Thymus (tissue), 14 donors: ENCODE measurements at places on chromosomes 2 and 18.

DNA sequence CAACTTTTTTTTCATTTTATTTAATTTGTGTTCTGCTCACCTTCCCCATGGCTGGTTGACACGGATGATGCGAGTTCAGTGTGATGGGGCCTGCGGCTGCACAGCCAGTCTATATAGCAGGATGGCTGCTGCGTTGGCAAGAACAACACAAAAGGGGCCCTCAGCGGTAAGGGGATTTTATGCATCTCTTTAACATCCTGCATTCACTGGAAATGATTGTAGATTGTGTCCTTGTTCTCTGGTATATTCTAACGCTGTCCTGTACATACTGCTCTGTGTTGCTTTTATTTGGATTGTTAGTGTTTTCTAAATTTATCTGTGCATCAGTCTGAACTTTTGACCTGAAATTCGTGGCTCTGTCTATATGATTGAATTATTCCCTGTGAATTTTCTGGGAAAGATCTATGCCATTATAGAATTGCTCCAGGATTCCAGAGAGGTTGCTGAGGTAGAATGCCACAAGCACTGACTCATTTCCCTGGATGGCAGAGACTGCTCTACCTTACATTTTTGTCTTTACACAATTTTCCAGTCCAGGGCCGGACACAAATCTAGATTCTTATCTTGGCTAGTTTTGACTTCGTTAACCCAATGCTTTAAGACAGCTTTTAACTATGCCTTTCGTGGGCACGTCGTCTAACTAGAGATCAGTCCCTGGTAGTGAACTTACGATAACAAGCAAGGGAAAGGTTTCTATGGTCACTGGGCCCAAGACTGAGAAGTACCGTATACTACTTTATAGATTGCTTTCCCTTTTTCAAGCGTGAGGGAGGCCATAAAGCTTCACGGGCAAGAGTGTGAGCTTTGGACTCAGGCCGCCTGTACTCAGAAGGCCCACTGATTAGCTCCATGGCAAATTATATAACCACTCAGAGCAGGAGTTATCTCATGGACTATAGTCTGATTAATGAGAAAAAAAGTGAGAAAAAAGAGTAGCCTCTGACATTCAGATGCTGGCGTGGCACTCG lies at the start of gene CRYGC:
TSS of gene CRYGC (minus strand) at position 85 of the 968 bp plus-strand sequence. CDS start at position 49, 36 bp downstream.
- peaks cover 5% of the 10 kb centered on the region for H3K4me1 ChIP-seq
- peaks cover 4% of the 10 kb centered on the region for H3K27me3 ChIP-seq
- no peak within 1 kb of the TSS for H3K27ac ChIP-seq
- no peaks in the 10 kb centered on the region for H3K36me3 ChIP-seq
- DNase-seq = no peak

- H3K27me3 ChIP-seq = no peaks in the 10 kb centered on the region
- no peak overlapping the region for H3K4me3 ChIP-seq
- no peak overlapping the region for H3K27ac ChIP-seq
- no peak for DNase-seq
Observed at GRCh38 chr18:25853691-25854433, 236.6 kb downstream of the SS18 start.

DNA sequence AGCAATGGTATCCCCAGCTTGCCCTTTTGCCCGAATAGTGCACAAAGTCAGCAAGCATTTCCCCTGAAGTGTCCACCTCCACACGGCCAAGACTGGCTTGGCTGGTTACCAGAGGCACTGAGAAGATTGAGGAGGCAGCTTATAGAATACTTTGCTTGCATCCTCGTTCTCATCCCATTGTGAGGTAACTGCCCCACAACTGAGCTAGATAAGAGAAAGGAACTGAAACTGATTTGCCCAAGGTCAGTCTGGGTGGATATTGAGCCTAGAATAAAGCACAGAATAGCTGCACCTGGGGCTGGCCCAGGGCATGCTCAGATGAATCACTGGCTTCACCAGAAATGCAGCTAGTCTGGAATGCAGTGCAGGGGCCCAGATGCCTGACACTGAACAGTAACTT lies 32.7 kb upstream of the MAP4K3 start:
- no peaks in the 10 kb centered on the region for H3K36me3 ChIP-seq
- no peak for DNase-seq
- H3K27me3 ChIP-seq = no peaks in the 10 kb centered on the region
- H3K4me3 ChIP-seq = no peak overlapping the region
- no peak overlapping the region for H3K27ac ChIP-seq

GRCh38 chr2:235447210-235447609 lies 46.6 kb upstream of the AGAP1 start:
- no peaks in the 10 kb centered on the region for H3K4me1 ChIP-seq
- no peak overlapping the region for H3K27ac ChIP-seq
- no peaks in the 10 kb centered on the region for H3K36me3 ChIP-seq
- no peaks in the 10 kb centered on the region for H3K27me3 ChIP-seq
- no peak for DNase-seq
- no peak overlapping the region for H3K4me3 ChIP-seq

- no peaks in the 10 kb centered on the region for H3K36me3 ChIP-seq
- H3K4me1 ChIP-seq = no peaks in the 10 kb centered on the region
- no peak overlapping the region for H3K27ac ChIP-seq
Observed at GRCh38 chr18:53417003-53417402, 807.5 kb downstream of the MBD2 start.

DNA sequence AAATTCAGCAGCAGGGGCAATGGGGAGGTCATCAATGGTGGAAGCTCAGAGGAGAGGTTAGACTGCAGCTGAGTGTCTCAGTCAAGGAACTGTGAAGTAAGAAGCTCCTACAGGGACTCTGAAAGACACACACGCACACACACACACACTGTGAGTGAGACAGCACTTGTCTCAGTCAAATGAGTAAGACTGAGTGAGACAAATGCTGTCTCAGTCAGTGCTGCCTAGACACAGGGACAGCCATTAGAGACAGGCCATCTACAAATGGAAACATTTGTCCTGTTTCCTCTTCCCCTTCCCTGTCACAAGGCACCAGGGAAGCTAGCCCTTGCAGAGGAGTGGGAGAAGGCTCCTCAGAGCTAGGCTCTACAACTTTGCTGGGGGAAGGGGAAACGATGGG lies 577.4 kb upstream of the GCFC2 start:
- H3K27ac ChIP-seq = no peak overlapping the region
- no peak overlapping the region for H3K4me3 ChIP-seq
- no peaks in the 10 kb centered on the region for H3K27me3 ChIP-seq
- no peaks in the 10 kb centered on the region for H3K4me1 ChIP-seq
- H3K36me3 ChIP-seq = no peaks in the 10 kb centered on the region

GRCh38 chr18:2571200-2572170 lies at the start of the genes METTL4 and NDC80:
Gene METTL4, minus strand, starts transcription at chr18:2571505. Its CDS starts 4,289 bp downstream, at chr18:2567216.
Gene NDC80, plus strand, starts transcription at chr18:2571557. Its CDS starts 1,429 bp downstream, at chr18:2572986.
- H3K4me3 ChIP-seq = peak within 1 kb of the TSS; percentile 72
- peak; percentile 92 for DNase-seq
- no peaks in the 10 kb centered on the region for H3K27me3 ChIP-seq
- H3K27ac ChIP-seq = peak within 1 kb of the TSS; percentile 98
- H3K4me1 ChIP-seq = peaks cover 22% of the 10 kb centered on the region

- no peak for DNase-seq
- H3K36me3 ChIP-seq = no peaks in the 10 kb centered on the region
- no peaks in the 10 kb centered on the region for H3K4me1 ChIP-seq
- H3K27ac ChIP-seq = no peak overlapping the region
- no peak overlapping the region for H3K4me3 ChIP-seq
Observed at GRCh38 chr2:58896638-58897037, 655.5 kb upstream of the FANCL start.

GRCh38 chr18:23967321-23968089 lies 47.0 kb upstream of the TTC39C start:
- H3K4me3 ChIP-seq = no peak overlapping the region
- H3K27ac ChIP-seq = no peak overlapping the region

DNA sequence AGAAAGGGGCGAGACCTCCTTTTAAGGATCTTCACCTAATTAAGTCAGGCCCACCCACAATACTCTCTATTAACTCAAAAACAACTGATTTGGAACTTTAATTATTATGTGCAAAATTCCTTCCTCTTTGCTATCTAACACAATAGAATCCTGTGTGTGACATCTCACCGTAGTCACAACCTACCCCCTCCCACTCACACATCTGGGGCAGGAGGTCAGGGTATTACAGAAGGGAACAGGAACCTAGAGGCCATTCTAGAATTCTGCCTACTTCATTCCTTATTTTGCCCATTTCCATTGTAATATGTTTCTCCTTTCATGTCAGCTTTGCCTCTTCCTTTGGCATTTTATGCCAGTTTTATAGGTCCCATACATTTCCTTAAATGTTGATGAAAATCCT lies 829.3 kb upstream of the ID2 start:
- no peak overlapping the region for H3K27ac ChIP-seq
- no peaks in the 10 kb centered on the region for H3K36me3 ChIP-seq
- no peak overlapping the region for H3K4me3 ChIP-seq
- H3K27me3 ChIP-seq = no peaks in the 10 kb centered on the region
- DNase-seq = no peak
- no peaks in the 10 kb centered on the region for H3K4me1 ChIP-seq

- H3K36me3 ChIP-seq = no peaks in the 10 kb centered on the region
- H3K4me1 ChIP-seq = no peaks in the 10 kb centered on the region
- no peak overlapping the region for H3K27ac ChIP-seq
- H3K4me3 ChIP-seq = no peak overlapping the region
- DNase-seq = no peak
Observed at GRCh38 chr2:167862782-167863181, 384.6 kb downstream of the STK39 start.

- no peak overlapping the region for H3K4me3 ChIP-seq
- DNase-seq = no peak
- H3K36me3 ChIP-seq = no peaks in the 10 kb centered on the region
- H3K27me3 ChIP-seq = peaks cover 83% of the 10 kb centered on the region
- H3K27ac ChIP-seq = no peak overlapping the region
Observed at GRCh38 chr18:12253663-12254135, 462 bp upstream of the CIDEA start.

GRCh38 chr2:235001237-235002133 lies 49.7 kb downstream of the SH3BP4 start:
- no peaks in the 10 kb centered on the region for H3K36me3 ChIP-seq
- DNase-seq = no peak
- no peaks in the 10 kb centered on the region for H3K4me1 ChIP-seq
- no peak overlapping the region for H3K27ac ChIP-seq
- H3K4me3 ChIP-seq = no peak overlapping the region

DNA sequence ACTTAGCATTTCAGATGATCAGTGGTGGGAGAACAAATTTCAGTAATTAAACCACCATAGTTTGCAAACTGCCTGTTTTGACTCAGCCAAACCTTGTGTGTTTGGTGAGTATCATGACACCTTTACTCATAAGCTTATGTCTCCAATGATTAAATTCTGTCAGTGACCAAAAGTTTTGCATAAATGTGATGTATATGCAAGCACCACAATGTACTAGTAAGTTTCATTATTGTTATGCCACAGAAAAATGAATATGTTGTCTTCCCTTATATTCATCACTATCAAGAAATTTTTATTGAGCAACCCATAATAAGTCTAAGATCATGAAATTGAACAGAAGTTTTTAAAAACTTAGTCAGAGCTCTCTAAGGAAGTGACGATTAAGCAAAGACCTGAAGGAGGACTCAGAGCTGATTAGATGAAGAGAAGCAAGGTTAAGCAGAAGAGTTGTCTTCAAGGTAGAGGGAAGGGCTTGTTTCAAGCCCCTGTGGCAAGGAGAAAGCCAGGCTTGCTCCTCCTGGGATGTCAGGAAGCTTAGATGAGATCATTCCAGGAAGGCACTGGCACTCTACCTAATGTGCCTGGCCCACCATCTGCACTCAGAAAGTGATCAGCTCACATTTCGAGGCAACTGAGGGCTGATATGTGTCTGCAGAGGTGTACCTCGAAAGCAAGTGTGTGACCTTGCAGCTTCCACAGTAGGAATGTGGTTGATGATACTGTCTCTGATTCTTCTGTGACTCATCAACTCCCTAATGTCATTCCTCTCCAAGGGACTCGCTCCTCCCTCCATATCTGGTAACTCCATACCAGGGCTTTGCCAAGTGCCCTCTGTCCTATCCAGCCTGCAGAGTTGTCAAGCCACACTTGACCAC lies 54.7 kb downstream of the KCTD18 start:
- H3K27ac ChIP-seq = no peak overlapping the region
- no peaks in the 10 kb centered on the region for H3K36me3 ChIP-seq
- no peak for DNase-seq
- no peaks in the 10 kb centered on the region for H3K4me1 ChIP-seq
- H3K27me3 ChIP-seq = no peaks in the 10 kb centered on the region

DNA sequence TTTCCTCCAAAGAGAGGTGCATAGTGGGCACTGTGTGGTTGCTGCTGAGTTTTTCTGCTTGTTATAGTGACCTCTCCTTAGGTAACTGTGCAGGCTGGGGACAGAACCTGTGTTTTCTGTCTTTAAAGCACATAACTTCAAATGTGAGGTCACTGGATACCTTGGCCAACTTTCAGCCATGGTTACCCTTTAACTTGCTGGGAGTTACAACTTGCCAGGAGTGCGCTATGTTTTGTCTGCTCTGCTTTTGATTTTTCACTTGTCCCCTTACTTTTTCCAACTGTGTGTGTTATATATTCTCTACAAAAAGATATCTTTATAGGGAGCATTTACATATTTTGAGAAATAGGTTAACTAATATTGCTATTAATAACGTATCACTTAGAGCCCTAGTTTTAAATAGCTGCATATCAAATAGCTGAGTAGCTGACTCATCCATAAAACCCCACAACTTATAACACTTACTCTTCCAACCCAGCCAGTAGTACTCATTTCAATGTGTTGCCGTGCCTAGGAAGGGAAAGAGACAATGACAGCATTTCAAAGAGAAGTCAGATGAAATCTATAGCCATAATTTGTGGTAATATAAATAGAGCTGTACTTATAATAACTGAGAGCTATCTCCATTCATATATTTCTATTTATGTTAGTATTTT lies 51.6 kb downstream of the DPP4 start:
- no peaks in the 10 kb centered on the region for H3K27me3 ChIP-seq
- H3K27ac ChIP-seq = no peak overlapping the region
- DNase-seq = no peak
- H3K4me1 ChIP-seq = peaks cover 16% of the 10 kb centered on the region

- no peaks in the 10 kb centered on the region for H3K4me1 ChIP-seq
- H3K27me3 ChIP-seq = no peaks in the 10 kb centered on the region
- no peak overlapping the region for H3K27ac ChIP-seq
- no peak overlapping the region for H3K4me3 ChIP-seq
- DNase-seq = no peak
Observed at GRCh38 chr2:220188031-220188430, 560.6 kb downstream of the SLC4A3 start.

GRCh38 chr2:164538240-164538866 lies 82.9 kb downstream of the GRB14 start:
- no peaks in the 10 kb centered on the region for H3K27me3 ChIP-seq
- no peaks in the 10 kb centered on the region for H3K4me1 ChIP-seq
- H3K27ac ChIP-seq = no peak overlapping the region
- no peak overlapping the region for H3K4me3 ChIP-seq
